ENCODE measurements at places on chromosomes 12 and 14. TPM values are rescaled to one million over a fixed set of nuclear protein-coding genes. Genes with fewer than 3 reads are reported as not detected.

DNA sequence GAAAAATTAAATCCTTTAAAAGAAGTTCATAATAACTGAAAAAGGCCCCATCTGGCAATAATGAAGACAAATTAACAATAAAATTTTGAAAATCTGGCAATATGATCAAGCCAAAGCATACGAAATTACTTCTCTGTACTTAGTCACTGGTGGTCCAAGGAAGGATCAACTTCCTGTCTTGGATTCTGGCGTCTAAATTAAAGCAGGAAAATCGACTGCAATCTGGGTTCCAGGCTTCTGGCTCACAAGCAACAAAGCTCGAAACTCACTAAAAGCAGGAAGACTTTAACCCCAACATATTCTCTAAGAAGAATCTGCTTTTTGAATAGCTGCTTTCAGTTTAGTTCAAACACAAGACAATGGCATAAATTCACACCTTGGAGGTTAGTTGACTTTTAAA, 49.7 kb downstream of the LRIG3 start:
- DNase-seq, result no peak

DNA sequence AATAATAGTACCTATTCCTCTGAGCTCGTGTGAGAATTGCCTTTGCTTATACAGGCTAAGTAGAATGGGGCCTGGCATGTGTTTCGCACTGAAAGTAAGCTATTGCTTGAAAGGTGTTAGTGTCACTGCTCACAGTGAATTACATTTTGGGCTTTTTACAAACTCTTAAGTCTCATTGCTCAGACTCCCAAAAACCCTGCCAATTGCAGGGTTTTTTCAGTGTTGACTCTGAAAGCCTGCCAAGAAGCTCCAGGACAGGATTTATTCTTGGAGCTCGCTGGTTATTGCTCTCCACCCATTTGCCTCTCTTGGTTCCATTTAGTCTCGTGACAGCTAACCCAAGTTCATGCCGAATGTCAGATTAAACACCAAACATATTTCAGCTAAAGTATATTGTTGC, 39.8 kb downstream of the NOPCHAP1 start:
- DNase-seq, result no peak

The IRAK4 gene
- polyA plus RNA-seq, result 24.1 TPM

The TBX5 gene
- polyA plus RNA-seq, result 0.33 TPM

- DNase-seq, result no peak
Measured at GRCh38 chr14:100601914-100602313, 14.7 kb upstream of the BEGAIN start.

- DNase-seq, result no peak
Measured at GRCh38 chr14:22314183-22314820, 274.7 kb downstream of the DAD1 start.

The ZFYVE21 gene
- 110 TPM for polyA plus RNA-seq

Data from aorta (tissue), 5 donors.